ENCODE measurements at places on chromosomes 7 and 10.

GRCh38 chr7:105639667-105640493 is 58.6 kb upstream of the EFCAB10 start:
- DNase-seq, result no peak

DNA sequence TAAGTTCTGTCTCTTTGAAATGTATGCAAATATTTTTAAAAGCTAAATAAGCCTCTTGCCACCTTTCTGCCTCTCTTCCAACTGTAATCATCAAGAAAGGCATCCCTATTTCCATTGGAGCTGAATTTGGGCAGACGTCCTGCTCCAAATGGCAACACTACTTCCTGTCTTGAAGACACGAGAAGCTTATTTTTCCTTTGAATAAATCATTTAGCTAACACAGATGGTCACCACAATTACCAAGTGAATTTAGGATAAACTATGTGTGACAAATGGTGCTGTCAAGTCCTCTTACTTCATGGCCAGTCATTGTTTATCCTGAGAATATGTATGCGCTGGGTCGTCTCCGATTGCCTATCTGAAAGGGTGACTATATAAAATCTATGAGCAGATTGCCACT is 268.0 kb downstream of the ANKRD7 start:
- DNase-seq, result no peak

DNA sequence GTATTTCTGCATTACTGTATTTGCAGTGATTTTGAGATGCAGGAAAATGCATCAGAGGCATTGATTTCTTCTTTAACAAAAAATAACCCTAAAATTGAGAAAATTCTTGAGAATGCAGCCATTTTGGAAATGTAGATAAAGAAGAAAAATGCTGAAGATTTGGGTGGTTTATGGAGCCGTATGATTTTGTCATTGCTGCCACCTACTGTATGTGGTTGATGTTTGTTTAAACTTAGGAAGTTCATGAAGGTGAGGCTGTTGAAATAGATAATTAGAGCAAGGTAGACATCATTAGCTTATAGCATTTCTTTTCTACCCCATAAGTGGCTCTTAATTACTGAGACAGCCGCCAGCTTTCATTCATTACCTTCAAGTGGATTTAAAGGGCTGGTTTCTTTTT is 92.1 kb upstream of the SAMD8 start:
- no peak for DNase-seq

GRCh38 chr10:49502358-49502757 is 36.6 kb downstream of the ERCC6 start:
- DNase-seq, result no peak

GRCh38 chr10:133528845-133529575 is 1.8 kb downstream of the CYP2E1 start:
- no peak for DNase-seq

GRCh38 chr7:28688651-28689050 is 269.5 kb downstream of the TRIL start:
- DNase-seq, result peak; percentile 68

DNA sequence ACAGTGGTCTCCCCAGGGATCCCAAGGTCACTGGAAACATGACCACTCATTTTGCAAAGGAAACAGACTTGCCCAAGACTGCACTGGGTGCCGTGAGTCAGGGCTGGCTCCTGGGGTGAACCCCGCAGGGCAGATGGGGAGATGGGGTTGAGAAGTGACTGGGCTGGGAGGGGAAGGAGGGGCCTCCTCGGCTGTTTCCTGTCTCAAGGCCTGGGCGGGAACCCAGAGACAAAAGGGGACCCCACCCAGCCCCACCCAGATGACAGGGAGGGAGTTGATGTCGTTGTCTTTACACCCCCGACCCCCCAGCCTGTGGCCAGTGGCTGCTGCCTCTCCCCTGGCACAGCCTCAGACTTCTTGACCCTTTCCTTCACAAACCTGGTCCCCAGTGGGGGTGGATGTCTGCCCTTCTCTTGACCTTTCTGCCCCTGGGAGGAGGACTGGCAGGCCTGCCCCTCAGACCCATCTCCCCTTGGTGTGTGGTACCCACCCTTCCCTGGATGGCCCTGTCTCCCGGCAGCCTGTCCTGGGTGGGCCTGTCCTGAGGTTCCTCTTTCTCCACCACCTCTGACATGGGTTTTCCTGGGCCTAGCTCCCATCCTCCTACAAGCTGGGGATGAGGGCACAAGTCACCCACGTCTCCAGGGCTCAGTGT is 1.4 kb downstream of the MYO1G start:
- no peak for DNase-seq

GRCh38 chr7:75915416-75916156 is 631 bp downstream of the POR start:
- no peak for DNase-seq

GRCh38 chr10:86775056-86775869 is 18.8 kb downstream of the BMPR1A start:
- DNase-seq, result no peak

- DNase-seq, result no peak
Measured at GRCh38 chr10:8158193-8159071, 103.9 kb downstream of the GATA3 start.

DNA sequence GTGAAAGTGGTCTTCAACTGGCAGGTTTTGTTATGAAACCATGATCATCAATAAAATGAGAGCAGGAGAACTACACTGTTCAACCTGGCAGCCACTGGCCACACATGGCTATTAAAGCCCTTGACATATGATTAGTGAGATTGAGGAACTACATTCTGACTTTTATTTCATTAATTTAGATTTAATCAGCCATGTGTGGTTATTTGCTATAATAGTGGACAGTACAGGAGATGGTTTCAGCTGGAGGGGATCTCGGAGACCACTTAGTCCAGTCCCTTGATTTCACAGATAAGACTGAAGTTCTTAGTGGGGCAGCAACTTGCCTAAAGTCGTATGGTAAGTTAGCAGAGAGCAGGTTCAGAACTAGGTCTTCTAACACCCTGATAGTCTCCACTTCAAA is 111.7 kb upstream of the BMPER start:
- no peak for DNase-seq

- DNase-seq, result no peak
Measured at GRCh38 chr10:86644152-86644793, 10.1 kb upstream of the OPN4 start.

DNA sequence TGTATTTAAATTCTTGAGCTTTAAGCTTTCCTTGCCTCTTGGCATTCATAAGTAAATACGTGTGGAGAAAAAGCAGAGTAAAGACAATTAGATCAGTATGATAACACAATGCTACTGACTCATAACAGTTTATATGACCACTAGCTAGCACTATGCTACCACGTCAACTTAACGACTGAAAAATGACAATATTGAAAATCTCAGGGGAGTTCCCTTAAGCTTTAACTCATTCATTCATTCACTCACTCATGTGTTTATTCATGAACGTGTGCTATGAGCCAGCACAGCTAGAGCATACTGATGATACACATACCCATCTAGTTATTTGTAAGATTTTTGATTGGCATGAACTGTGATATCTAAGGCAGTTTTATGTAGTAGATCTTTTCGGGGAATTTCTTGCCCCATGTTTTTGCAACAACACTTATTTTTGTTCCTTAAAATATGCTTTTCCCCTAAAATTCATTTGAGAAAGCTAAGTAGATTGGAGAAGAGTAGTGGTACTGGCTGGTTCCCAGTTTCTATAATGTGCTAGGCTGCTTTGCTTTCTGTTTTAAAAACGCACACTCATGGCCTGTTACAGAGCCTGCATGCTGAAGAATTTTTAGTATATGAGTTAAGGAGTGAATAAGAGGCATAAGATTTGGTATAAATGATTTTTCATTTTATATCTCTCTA is 57.4 kb upstream of the ACBD5 start:
- DNase-seq, result no peak

- DNase-seq, result no peak
Measured at GRCh38 chr10:7969623-7970022, 84.9 kb upstream of the GATA3 start.

DNA sequence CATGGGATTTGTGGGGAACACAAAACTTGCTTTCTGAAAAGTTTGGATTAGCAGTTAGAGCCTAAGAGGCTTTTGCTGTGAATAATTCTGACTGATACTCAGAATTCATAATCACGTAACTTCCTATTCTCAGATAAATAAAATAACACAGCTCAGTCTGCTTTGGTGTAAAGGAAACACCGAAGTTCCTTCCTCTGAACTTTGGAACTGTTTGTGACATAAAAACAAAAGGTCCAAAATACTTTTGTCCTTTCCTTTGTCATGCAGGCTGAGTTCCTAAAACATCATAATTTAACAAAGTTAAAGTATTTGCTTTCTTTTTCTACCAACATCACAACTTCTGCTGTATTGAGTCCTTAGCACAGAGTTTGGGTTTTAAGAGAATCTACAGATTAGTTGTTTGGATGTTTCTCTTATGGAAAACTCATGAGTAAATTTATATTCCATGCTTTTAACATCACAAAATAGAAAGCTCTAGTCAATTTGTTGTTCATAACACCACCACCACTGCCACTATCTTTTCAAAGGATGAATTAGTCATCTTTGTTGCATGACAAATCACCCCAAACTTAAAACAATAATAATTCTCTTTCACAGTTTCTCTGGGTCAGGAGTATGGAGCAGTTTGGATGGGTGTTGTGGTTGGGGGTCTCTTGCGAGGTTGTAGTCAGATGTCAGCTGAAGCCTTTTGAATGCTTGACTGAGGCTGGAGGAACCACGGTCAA is 123.4 kb downstream of the REEP3 start:
- DNase-seq, result peak; percentile 13

- DNase-seq, result no peak
Measured at GRCh38 chr10:43350686-43351085, 20.8 kb upstream of the FXYD4 start.

DNA sequence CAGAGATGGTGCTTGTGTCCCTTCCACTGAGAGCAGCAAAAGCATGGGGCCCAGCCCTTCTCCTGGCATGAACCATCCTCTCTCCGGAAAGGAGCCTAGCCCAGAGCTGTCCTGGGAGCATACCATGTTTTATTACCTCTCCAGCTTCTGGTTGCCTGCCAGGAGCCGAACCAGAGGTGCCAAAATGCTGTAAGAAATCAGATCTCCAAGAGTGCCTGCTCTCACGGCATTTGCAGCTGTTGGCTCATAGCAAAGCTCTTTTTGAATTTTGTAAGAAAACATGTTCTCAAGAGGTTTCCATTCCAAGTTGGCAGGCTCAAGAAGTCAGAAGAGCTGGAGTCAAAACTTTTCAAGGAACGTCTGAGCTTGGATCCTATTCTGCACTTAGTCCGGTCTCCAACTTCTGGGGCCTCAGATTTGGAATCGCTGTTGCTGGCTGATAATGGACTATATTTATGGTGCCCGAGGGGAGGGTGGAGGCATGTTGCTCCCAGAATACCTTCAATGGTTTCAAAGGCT is 211.7 kb upstream of the MKI67 start:
- DNase-seq, result no peak

- no peak for DNase-seq
Measured at GRCh38 chr10:48603421-48604038, 1.3 kb downstream of the ARHGAP22 start.

DNA sequence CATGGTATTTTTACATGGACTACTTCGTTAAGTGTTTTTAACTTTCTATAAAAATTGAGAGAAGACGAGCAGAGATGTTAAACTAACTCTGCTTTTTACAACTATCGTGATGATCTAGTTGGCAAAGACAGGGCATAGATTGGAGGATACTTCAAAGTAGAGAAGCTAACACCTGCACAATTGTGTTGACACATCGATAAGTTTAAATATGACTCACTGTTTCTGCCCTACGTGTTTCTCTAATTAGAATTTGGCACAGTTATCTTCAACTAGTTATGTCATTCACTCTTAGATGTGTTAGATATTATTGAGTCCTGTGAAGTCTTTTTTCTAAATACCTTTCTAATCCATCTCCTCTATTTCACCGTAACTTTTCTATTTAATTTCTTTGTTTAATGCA is 68.5 kb upstream of the FERD3L start:
- DNase-seq, result no peak
